ENCODE measurements at places on chromosomes 7 and 10.

- DNase-seq = no peak
These were observed 28.1 kb downstream of the DLG5 start for GRCh38 chr10:77898323-77899079.

DNA sequence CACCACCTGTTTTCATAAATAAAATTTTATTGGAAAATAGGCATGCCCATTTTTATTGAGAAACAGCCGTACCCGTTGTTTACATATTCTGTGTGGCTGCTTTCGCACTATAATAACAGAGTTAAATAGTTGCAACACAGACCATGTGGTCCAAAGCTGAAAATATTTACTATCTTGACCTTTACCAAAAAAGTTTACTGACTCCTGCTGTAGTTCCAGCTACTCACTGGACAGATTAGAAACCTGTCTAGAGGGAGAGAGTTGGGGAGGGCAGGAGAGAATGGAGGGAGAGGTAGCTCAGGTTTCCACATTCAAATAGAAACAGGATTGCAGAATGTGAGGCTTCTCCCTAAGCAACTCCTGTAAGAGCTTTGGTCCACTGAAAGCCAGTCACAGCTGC, 55.1 kb upstream of the GLCCI1 start:
- no peak for DNase-seq

DNA sequence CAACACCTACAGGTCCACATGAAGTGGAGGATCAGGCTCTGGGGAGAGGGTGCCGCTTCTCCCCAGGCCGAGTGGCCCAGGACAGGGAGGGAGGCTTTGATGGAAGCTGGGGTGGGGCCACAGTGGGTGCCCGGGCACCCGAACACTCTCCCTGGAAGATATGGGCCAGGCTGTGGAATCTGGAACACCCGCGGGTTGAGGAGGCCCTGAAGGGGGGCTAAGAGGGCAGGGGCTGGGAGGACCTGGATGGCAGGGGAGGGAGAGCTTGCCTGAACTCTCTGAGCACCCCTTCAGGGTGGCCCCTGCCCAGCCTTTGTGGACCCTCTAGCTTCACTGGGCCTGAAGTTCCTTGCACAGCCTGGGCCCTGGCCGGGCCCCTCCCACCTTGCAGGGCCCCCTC, 4.5 kb upstream of the NKX6-2 start:
- no peak for DNase-seq

- no peak for DNase-seq
These were observed 55.7 kb upstream of the TMEM229A start for GRCh38 chr7:124088590-124088989.

- no peak for DNase-seq
These were observed 2.9 kb downstream of the HABP2 start for GRCh38 chr10:113555751-113556150.

DNA sequence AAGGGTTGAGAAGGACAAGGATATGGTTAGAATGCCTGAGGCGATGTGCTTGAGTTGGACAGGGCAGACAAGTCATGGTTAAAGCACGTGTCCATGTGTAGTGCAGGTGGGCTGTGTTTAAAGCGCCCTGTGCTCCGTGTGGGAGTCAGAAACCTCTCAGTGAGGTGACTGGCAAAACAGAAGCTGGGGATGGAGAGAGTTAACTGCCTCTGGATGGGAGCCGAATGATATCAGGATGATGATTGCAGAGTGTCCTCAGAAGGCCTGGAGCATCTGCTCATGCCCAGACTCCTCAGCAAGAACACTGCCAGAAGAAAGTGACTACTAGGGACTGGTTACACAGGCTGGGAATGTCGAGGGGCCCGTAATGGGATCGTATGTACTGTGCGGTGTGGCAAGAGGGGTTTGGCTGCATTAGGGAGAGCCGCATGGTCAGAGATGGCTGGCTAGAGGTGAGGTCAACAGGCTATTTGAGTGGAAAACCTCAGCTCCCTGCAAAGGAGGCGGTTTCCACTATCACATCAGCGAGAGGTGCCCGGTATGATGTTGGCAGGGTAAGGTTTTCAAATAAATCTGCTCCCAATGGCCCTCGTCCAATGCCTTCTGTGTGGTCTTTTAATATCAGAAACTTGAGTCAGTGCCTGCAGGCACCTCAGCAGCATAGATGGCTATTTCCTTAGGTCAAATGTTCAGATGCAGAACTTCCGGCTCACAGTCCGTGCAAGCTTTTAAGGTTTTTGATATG, 26.1 kb upstream of the MRC1 start:
- no peak for DNase-seq

GRCh38 chr10:84194424-84195043, at the start of gene CDHR1:
CDHR1 (plus strand) TSS chr10:84194537; CDS start chr10:84194761, 224 bp downstream.
- DNase-seq = no peak

DNA sequence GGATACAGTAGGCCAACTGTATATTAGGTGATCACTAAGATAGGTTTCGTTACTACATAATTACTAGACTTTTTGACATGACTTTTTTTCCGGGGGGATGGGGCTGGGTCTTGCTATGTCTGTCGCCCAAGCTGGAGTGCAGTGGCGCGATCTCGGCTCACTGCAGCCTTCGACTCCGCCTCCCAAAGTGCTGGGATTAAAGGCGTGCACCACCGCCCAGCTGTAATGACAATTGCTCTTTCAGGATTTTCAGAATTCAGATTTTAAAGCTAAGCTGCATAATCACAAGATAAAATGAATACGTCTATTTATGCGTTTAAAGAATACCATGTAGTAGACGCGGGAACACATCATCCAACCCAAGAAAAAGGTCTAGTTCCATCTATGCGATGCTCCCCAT, 982 bp downstream of the IDI1 start:
- no peak for DNase-seq

DNA sequence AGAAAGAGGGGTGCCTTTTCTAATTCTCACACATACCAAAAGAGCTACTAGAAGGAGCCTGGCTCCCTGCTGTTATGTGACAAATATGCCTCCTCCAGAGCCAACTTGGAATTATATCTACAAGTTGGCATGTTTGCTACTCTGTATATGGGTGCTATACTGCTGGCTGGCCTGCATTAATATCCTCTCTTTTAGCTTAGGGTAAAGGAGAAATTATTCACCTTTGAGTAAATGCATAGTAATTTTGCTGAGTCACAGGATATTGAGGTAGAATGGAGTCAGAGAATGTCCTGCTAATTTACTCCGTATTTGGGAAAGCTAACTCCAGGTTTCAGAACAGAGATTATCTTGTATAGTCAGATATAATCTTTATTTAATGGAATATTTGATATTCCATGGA, 24.2 kb upstream of the LIPN start:
- DNase-seq = no peak

GRCh38 chr7:98054585-98054984, 52.1 kb upstream of the LMTK2 start:
- DNase-seq = no peak

- no peak for DNase-seq
These were observed 7.2 kb upstream of the C1GALT1 start for GRCh38 chr7:7175075-7175695.

DNA sequence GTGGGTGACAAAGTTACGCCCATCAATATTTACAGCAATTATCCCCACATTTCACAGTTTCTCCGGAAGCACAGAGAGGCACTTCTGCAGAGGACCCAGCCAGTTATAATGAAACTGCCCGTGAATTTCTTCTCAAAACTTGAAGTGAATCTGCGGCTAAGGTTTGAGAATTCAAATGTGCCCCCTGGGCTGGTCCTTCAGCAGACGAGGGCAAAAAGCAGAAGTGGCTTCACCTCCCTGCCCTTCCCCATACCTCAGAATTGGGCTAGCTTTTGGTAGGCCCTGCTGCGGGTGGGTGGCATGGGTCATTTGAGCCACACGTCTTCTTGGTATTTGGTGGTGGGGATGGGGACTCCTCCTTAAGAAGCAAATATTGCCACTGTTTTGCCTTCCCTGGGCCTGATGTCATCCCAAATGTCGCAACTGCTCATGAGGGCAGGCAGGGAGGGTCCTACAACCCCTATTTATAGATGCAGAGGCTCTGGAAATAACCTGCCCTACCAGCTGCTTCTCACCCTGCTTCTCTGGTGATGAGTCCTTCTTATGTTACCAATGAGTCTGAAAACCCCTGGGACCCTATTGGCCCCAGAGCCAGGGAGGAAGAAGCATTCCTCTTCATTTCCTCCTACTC, 16.6 kb upstream of the WDFY4 start:
- DNase-seq = no peak

Measured in T-helper 17 cell (primary cell).